Esophagus muscularis mucosa (tissue), 4 donors: ENCODE measurements at places on chromosomes 16 and 17.

DNA sequence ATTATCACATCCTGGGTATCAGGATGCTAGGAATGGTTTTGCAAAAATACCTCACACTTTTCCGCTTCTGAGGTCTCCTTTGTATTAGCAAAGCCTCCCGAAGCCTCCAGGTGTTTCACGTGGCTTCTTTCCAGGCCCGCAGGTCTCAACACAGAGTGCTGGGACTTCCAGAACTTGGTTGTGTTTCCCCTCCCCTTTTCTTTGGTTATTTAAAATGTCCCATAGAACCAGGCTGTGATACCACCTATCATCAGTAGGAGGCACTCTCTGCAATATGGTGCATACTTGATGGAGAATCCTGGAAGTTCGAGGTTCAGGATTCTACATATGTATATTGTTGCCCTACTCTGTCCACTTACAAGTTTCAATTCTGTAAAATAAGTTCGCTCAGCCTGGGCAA, 28.8 kb downstream of the ATP2C2 start:
- no peak for DNase-seq

- DNase-seq, result no peak
These were observed 14.0 kb downstream of the TMEM92 start for GRCh38 chr17:50288306-50288705.

GRCh38 chr17:74245145-74245831, 28.7 kb upstream of the DNAI2 start:
- no peak for DNase-seq

DNA sequence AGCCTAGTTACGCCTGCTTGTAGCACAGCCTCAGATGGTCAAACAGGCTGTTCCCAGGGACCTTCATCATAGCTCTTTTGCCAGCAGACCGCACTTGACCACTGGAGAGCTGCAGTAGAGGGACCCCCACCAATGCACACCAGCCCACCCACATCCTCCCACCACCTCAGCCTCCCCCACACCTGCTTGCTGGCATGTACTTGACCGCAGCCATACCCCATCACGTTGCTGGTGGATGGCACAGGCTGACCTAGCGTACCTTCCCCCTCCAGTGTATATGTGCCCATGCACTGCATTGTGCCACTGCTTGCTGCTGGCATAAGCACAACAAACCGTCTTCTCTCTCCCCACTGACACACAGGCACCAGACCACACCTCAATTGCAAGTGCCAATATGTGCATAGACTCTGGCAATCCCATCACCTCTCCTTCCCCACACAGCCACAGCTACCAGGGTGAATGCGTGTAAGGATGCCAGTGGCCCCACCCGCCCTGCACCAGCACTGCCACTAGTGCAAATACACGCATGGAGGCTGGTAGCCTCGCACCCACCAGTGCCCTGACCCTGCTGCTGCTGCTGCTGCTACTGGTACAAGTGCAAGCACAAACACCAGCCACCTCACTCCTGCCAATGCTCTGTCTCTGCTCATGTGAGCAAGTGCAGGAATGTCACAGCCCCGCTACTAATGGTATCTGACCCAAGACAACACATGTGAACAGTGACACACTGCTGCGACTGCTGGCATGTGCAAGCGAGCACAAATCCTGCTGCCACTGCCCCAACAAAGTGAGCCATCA, 1377.6 kb downstream of the CDH11 start:
- DNase-seq, result no peak

GRCh38 chr17:56110463-56111135, 42.7 kb upstream of the ANKFN1 start:
- no peak for DNase-seq

DNA sequence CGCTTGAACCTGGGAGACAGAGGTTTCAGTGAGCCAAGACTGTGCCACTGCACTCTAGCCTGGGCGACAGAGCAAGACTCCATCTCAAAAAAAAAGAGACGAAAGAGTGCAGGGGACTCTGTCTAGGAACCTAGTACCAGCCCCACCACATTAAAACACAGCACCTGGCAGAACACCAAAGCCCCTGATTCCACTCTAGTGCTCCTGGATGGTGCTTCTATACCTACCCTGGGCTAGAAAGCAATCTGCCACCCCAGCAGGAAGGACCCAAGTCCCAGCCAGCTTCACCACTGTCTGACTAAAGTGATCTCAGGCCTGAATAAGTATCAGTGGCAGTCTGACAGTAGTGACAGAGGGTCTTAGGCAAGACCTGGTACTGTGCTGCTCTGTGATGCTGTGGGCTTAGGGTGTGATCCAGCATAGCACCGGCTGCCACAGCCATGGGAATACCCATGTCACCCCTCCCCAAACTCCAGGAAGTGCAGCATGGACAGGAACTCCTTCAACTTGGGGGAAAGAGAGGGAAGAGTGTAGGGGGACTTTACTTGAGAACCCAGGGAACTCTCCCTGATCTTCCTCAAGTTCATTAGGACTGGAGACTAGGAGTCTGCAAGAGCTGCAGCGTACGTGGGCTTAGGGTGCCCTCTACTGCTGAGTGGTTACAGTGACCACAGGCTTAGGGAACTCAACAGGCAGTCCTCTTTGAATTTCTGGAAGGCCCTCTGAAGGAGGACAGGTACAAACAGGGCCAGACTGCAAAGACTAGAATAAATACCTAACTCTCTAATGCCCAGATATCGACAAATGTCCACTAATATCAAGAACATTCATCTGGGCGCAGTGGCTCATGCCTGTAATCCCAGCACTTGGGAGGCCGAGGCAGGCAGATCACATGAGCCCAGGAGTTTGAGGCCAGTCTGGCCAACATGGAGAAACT, 30.0 kb upstream of the RNF43 start:
- no peak for DNase-seq

DNA sequence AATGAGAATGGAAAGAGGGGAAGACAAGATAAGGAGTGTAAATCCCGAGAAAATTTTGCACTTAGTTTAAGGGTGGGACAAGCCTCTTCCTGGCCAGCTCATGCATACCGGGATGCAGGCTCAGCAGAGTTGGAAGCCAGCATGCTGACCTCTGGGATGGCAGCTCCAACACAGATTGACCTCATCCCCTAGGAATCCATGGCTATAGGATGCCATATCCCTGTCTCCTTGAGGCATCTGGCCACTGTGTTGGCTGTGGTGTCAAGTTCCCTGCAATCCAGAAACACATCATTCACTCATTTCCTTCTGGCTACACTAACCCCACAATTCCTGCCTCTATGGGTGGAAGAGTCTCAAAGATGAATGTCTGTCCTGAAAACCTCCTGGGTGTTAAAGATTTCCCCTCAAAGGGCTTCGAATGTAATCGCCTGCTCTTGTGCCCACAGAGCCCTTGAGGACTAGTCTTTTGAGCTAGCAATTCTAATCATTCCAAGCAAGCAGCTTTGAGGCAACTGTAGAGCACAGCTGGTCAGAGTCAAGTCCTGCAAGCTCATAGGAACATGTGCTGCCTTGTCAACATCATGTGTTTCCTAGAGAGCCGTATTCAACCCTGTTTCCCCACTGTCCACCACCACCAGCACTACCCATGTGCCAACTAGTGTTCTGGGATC, 141.4 kb downstream of the PMP22 start:
- DNase-seq, result no peak

DNA sequence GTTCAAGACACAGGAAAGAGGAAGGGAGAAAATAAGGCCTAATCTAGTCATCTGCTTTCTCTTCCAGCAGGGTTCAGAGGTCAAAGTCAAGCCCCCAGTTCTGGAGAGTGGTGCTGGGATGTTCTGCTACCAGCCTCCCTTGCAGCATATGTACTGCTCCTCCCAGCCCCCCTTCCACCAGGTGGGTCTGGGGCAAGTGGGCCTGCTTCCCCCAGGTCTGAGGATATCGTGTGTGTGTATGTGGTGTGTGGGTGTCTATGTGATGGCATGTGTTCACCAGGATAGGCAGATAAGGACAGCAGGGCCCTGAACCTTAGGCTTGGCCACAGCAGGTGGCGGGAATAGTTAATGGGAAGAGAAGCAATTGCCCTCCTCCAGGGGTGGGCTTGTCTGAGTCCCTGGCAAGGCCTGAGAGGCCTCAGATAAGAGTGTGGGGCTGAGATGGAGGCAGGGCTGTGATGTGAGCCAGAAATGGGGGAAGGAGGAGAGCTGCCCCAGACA, 21.1 kb downstream of the FOXN1 start:
- DNase-seq, result no peak

- no peak for DNase-seq
These were observed 15.7 kb downstream of the C16orf74 start for GRCh38 chr16:85735225-85735635.

DNA sequence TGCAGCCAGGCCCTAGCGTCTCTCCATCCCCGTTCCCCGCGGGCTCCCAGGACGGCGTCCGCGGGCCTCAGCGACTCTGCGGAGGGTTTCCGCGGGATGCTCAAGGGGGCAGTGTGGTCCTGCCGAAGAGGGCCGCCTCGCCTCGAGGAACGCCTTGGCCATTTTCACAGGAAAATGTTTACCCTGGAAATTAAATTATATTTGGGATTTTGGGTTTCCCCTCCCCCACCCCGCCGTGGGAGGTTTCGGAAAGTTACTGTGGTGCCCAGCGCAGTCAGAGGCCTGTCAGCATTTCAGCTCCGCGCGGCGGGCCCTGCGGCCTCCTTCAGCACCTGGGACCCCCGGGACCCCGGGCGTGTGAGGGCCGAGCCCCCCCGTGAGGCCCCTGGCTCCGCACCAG, 94.5 kb downstream of the PCTP start:
- no peak for DNase-seq

- no peak for DNase-seq
These were observed 10.8 kb downstream of the NGFR start for GRCh38 chr17:49505854-49506253.

DNA sequence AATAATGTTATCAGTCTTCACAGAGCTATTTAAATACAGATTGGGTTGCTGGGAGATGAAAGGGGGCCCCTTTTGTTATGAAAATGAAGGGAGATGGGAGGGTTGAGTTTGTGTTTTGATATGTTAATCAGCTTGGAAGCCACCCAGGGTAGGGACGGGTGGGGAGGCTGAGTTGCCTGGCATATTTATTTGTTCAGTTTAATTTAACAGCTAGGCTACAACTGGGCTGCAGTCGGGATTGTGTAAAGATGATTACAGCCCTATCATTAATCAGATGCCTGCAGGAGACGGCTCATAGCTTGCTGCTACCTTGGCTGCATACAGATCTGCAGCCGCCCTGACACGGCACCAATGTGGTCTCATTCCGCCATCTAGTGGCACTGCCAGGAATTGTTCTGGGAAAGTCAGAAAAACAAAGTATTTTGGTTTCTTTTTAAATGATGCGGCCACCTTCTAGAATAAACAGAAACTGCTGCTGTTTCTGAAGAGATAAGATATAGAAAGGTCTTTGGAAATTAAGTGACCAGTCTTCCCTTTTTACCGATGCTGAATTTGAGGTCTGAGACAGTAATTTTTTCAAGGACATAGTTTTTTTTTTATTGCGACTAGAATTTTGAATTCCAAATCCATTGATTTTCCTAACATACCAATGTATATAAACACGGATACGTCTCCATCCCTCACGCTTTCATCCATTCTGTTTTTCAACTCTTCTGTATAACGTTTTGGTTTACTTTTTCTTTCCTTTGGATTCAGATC, 458.0 kb upstream of the ASIC2 start:
- DNase-seq, result no peak

GRCh38 chr17:61388561-61389356, 10.9 kb upstream of the TBX2 start:
- no peak for DNase-seq

GRCh38 chr17:67245694-67246402, 852 bp upstream of the HELZ start:
- no peak for DNase-seq

DNA sequence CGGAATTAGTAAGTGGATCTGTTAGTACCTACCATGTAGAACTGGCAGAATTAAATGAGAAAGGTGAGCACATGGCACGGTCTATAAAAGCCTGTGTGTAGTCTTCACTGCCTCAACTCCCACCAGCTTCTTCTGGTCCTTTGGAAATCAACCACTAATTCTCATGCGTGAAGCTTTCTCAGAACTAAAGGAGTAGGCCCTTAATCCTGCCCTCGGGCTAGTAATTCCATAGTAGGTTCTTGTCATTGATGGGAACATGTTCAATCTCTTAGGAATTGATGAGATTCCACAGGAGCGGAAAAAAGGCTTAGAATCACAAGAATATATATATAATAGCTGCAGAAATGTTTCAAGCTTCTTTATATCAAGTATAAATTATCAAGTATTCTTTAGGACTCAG, 21.7 kb downstream of the CDR2 start:
- DNase-seq, result no peak
